ENCODE measurements at places on chromosomes 16 and 17.
A peak's percentile ranks its signal among the peaks of the same experiment; 100 is the strongest.

- DNase-seq: no peak
Measured at GRCh38 chr17:58525239-58525638, 10.8 kb upstream of the MTMR4 start.

DNA sequence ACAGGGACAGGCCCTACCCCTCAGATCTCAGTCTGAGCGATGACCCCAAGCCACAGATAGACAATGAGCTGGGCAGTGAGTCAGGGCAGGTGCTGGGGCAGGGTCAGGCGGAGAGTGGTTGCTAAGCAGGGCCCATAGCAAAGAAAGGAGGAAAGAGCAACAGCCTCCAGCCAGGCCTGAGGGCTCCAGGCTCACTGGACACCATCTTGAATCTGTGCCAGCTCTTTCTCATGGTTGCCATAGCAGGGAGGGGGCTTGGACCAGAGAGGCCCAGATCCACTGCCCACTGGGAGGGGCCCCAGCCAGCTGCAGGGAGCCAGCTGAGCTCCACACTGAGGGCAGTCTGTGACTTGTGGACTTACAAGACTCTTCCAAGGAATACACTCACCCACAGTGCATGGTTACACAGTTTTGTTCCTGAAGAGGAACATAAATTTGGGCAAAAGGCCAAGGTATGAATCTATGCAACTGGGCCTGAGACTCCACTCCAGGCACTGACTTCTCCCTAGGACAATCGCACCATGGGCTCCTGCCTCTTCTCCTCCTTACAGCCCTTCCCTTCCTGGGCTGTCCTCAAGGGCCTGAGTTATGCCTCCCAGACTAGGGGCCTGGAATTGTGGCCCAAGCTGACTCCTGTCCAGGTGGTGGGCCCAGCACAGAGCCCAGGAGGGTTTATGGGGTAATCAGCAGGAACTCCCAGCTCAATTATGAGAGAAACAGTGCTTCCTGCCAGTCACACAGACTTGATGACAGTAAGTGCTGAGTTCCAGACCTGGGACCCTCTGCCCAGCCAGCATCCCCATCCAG, 59.9 kb downstream of the BEAN1 start:
- peak; percentile 39 for DNase-seq

DNA sequence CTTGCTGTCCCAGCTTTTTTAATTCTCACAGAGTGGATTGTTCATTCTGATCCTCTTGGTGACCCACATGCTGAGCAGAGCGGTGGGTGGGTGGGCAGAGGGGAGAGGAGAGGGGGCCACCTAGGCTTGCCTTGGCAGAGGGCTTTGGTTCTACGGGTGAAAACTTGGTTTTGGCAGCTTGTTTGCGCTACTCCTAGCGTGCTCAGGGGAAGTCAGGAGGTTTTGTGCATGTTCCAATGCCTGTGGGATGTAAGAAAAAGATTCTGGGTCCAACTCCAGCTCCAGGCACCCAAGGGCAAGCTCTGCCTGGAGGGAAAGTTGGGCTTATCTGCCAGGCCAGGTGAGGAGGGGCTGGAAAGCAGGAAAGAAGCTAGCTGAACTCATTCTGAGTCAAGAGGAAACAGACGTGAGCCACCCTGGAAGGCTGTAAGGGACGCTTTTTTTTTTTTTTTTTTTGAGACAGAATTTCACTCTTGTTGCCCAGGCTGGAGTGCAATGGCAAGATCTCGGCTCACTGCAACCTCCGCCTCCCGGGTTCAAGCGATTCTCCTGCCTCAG, 169.1 kb downstream of the WSCD1 start:
- no peak for DNase-seq

- DNase-seq: no peak
Measured at GRCh38 chr17:37375706-37376105, at the start of gene C17orf78. C17orf78 (plus strand) TSS chr17:37375985; CDS start chr17:37376093, 108 bp downstream.

DNA sequence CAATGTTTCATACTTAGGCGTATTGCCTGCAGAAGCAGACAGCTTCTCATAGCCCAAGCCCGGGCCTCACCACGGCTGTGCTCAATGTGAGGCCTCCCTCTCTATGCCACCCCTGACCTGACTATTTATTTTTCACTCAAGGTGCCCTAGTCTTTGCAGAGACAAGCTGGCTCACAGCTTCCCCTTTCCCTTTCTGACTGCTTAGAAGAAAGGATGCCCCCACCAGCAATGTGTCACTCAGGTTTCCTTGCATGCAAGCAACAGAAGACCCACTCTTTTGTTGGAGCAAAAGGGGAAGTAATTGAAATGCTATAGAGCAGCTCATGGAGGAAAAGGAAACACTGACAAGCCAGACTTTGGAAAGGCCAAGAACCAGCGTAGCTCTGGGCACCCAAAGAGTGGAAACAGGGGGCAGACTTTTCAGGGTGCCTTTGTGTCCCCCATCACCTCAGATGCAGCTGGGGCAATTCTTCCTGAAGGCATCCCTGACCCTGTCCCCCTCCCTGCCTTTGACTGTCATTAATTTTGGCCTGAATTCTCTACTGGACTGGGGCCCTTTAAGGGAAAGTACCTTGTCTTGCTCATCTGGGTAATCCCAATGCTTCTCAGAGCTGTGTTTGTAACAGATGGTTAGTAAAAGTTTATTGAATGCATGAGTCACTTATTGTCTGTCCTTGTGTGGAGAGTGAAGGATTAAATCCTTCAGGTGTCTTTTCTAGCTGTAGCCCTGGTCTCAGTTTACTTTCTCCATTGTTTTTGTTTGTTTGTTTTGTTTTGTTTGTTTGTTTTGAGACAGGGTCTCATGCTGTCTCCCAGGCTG, 17.8 kb downstream of the RGS9 start:
- no peak for DNase-seq

- DNase-seq: peak; percentile 94
Measured at GRCh38 chr16:1900452-1900774, 17.8 kb downstream of the HS3ST6 start.

Measured in SHP77 treated with DMSO at 0.1 percent for 48 hours (cell line).